BJ (cell line): ENCODE measurements at places on chromosomes 6 and 20.

GRCh38 chr20:57977141-57977540 is 251.3 kb downstream of the ANKRD60 start:
- no peak for DNase-seq

- DNase-seq = no peak
Measured at GRCh38 chr20:32021091-32021490, 10.9 kb downstream of the CCM2L start.

- no peak for DNase-seq
Measured at GRCh38 chr6:18680842-18681241, 293.7 kb downstream of the RNF144B start.

GRCh38 chr20:709423-709822 is 33.8 kb upstream of the SCRT2 start:
- DNase-seq = no peak

DNA sequence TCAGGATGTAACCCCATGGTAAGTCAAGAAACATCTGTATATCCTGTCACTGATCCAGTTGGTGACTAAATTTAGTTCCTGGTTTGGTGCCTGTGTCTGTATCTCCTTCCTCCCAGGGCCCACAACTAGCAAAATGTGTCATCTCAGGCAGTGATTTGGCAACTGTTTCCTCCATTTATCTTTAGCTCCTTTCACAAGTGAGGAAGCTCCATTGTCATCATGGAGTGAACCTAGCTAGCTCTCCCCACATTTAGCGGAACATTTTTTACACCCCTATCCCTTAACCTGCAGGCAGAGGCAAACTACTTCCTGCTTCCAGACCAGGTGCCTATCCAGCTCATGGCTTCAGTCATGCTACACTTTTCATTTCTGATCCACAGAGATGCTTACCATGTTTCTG is 99.5 kb downstream of the IPCEF1 start:
- no peak for DNase-seq

DNA sequence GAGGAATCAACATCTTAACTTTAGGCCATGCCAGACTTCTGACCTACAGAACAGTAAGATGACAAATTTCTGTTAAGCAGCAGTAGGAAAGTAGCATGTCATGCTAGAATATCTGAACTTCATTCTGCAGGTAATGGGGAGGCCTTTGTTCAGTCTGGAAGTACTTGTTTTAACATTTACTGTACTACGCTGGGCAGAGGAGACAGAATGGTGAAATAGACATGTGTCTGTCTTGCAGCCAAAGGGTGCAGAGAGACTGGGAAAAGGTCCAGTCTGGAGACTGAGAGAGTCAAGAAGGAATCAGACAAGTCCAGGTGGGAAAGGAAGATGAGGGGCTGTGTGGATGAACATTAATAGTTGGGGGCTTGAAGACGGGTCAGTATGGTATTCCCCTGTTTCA is 17.5 kb upstream of the ZBTB2 start:
- DNase-seq = no peak

GRCh38 chr20:14491436-14491835 is 154.0 kb upstream of the FLRT3 start:
- DNase-seq = no peak

- no peak for DNase-seq
Measured at GRCh38 chr20:47349365-47350180, 6.9 kb downstream of the ZMYND8 start.

GRCh38 chr6:119259027-119259426 is 90.5 kb downstream of the MAN1A1 start:
- no peak for DNase-seq

- no peak for DNase-seq
Measured at GRCh38 chr6:100979267-100979666, 98.1 kb upstream of the ASCC3 start.

DNA sequence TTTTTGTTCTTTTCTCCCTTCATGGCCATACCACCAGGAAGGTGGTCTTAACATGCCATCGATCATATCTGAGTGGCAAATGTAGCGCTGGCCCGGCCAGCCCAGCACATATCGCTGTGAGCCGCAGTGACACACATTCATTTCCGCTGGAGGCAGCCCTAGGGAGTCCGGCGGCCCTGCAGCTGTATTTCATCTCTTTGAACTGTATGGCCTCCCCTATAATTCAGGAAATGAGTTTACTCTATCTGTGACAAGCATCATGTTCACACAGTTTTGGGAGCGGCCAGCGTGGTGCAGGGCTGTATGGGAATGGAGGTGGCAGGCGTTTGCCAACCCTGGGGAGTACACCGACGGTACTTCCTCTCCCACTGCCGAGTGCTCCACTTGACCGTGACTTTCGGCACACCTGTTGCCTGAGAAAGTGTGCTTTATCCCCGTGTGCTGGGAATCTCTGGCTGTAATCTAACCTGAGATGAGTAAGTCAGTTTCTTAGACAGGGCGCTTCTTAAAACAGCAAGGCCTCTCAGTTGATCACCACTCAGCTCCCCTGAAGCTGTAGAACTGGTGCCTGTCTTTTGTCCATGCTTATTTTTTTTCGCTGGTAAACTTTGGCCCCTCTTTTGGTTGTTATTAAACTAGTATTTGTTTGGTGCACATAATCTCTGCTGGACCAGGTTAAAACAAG is 257.1 kb upstream of the TAB2 start:
- no peak for DNase-seq

GRCh38 chr6:7593229-7593628 is 3.2 kb downstream of the SNRNP48 start:
- no peak for DNase-seq

DNA sequence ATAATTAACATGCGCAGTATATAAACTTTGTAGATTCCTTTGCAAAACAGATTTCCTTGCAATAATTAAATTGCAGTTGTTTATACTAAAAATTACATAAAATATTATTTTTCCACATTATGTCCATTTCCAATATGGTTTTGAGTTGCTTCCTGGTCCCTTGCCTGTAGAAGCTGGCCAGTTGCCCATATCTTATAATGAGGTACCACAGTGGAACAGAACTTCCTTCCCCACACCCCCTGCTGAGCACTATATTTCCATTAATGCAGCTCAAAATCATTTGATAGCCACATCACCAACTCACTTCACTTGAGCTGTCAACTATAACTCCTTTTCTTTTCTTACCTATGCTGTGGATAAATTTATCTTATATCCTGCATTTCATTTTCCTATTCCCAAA is 194.6 kb downstream of the DST start:
- DNase-seq = no peak

DNA sequence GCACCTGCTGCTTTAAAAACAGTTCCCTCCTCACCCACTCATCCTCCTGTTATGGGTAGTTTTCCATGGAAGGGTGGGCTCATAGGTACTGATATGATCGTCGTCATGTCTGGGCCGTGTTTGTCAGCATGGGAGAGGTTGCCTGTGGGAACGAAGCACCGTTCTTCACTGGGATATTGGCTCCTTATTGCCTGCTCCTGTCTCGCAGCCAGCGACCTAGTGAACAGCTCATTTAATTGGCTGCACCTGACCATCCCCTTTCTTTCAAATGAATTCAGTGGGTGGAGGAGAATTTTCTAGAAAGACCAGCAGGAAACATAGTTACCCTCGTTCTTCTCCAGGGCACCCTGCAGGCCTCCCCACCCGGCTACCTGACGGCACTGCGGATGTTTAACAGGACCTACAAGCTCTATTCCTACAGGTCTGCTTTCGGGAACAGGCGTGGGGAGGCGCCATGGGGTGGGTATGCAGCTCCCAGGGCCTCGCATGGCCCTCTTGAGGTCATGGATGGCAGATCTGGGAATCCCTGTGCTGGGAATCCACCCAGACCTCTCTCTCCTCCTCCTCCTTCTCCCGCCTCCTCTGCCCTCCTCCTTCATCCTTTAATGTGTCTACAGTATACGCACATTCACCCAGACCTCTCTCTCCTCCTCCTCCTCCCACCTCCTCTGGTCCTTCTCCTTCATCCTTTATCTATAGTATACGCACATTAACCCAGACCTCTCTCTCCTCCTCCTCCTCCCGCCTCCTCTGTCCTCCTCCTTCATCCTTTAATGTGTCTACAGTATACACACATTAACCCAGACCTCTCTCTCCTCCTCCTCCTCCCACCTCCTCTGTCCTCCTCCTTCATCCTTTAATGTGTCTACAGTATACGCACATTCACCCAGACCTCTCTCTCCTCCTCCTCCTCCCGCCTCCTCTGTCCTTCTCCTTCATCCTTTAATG is 21.9 kb downstream of the ENTPD6 start:
- no peak for DNase-seq

GRCh38 chr6:123398072-123398471 is 238.7 kb downstream of the TRDN start:
- DNase-seq = no peak

DNA sequence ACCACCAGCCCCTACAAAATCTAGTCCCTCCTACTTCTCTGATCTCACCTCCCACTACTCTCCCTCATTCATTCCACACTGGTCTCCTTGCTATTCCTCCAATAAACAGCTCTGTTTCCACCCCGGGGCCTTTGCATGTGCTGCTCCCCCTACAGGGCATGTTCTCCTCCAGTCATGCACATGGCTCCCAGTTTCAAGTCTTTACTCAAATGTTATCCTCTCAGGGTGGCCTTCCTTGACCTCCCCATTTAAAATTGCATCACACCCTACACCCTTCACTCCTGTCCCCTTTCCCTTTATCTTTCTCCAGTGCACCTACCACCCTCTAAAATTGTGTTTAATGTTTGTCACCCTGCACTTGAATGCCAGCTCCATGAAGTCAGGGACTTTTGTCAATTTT is 174.5 kb downstream of the MRPL14 start:
- DNase-seq = no peak

DNA sequence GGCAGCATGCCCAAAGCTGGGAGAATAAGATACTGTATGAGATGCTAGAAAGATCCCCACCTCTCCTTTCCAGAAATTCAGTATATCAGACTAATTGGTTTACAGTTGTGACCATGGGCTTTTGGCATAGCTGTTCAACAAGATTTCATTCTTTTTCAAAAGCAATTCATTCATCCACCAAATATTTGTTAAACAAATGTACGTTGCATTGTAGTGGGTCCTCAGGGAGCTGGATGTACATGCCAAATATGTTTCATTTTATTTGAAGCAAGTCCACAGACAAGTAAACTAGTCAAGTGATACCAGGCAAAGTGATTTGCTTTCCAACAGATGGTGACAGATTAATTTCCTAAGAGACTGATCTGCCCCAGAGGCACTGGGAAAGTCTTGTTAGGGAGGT is 85.8 kb upstream of the ESR1 start:
- DNase-seq = no peak

GRCh38 chr6:30766461-30767157 is 22.3 kb upstream of the IER3 start:
- no peak for DNase-seq

- peak; percentile 89 for DNase-seq
Measured at GRCh38 chr6:3592371-3592941, 135.6 kb upstream of the SLC22A23 start.

DNA sequence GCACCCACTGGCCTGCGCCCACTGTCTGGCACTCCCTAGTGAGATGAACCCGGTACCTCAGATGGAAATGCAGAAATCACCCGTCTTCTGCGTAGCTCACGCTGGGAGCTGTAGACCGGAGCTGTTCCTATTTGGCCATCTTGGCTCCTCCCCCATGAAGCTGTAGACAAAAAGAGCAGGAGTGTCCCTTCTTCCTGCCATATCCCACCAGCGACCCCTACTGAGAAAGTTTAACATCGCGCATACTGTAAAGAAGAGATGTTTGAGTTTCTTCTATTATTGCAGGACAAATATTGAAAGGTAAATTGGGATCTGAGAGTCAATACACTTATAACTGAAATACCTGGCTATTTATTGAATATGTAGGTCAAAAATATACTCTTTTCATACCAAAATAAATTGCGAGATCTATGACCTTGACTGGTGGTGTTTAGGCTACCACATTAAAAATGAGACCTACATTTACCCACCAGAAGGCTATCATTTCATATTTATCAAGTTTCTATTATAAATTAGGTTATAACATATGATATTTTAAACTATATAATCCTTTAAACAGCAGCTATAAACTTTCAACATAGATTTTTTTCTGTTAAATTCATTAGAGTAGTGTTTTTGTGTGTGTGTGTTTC is 586.3 kb downstream of the HTR1B start:
- DNase-seq = no peak

DNA sequence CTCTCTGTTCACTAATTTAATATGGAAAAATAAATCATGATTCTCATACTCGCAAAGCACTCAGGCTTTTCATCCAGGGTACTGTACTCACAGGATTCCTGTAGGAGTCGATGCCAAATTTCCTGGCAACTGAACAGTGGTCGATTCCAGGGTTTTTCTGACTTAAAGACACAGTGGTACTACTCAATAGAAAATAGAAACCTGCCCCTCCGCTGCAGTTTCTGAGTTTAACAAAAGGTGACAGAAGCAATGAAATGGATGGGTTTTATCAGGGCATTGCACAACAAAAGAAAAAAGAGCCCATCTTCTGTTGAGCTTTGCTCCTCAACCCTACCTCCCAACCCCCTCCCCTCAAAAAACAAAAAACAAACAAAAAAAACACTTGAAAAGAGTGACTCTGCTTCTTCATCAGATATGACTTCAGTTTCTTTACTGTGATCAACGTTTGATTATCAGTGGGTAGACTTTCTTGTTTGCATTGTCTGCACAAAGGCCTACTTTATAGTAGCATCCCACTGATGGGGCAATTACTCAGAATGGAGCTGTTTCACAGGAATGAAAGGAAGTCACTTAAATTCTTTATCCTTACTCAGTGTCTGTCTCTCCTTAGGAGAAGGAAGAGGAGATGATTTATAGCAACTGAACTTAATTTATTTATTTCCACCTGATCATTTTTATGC is 96.2 kb upstream of the FOXO3 start:
- no peak for DNase-seq

DNA sequence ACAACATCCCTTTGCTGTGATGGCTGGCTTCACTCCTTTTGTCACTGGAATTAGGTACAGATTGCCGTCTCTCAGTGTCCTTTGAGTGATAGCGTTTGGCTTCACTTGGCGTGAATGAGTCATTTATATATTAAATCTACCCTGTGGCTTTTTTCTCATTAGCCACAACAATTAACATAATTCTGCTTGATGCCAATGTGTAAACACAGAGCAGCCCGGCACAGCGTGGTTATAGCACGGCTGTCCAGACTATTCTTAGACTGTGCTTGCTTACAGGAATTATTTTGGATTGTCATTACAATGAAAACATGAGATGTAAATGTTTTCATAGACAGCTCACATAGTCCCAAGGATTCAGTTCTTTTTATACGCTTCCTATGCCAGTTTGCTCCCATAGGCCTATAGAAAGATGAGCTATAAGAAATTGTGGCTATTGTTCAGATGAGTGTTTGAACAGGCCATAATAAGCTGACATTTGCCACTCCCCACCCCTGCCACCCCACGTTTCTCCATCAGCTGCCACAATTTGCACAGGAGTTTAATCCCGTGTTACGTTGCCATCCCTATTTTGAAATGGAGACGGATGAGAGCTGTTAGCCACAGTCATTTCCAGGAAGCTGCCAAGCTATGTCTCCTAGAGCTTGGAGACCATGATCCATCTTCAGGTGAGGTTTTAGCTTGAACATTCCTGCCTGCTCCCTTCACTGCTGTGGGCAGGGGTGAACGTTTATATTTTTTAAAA is 65.9 kb downstream of the PPP1R14C start:
- DNase-seq = no peak
